Midbrain (tissue), 1 donor: ENCODE measurements at places on chromosomes 5 and 9.

- DNase-seq: peak; percentile 81
Measured at GRCh38 chr5:34656001-34656699, at the start of gene RAI14. RAI14 (plus strand) TSS chr5:34656328; CDS start chr5:34686920, 30,592 bp downstream.

DNA sequence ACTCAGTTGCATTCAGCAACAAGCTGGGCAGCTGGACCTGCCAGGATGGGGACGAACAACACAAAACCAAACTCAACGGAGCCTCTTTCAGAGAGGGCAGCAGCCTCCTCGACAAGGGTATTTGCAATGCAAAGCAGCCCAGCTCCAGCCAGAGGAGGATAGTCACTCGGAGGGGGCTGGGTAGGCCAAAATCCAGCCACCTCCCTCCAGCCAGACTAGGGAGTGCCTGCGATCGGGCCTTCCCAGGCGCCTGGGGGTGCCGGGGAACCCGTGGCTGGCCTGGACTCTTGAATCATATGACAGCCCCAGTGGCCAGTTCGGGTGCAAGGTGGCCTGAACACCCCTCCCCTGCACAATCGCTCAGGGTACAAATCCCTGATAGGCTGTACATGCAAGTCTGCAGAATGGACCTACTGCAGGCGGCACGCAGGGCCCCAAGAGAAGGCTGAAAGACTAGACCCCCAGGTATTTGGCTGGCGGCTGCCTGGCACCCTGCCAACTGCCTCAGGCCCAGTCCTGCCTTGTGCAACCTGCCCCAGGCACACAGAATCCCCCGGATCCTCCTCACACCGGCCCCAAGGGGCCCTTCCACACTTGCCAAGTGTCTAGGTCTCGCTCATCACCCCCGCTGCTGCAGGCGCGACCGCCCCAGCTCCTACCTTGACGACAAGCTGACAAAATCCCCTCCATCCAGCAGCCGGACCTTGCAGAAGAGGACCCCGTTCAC, 1.3 kb downstream of the EEIG1 start:
- DNase-seq: peak; percentile 83

- DNase-seq: no peak
Measured at GRCh38 chr9:94148419-94148818, 64.2 kb downstream of the PTPDC1 start.

DNA sequence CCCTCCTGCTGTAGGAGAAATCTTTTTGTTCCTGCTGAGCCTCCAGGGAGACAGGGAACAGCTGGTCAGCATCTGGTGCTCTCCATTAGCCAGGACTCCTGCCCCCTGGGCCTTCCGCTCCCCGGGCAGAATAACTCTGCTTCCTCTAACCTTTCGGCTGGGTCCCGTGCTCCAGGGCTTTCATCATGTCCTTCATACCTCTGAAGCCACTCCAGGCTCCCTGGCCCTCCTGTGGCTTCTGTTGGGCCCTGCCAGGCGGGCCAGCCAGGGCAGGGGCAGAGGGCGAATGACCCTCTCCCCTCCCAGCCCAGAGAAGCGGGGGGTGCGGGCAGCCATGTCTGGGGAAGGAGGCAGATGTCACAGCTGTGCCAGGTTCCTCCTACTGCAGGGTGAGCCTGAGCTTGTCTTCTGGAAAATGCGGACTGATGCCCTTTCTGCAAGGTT, 81.7 kb upstream of the LMX1B start:
- no peak for DNase-seq

GRCh38 chr5:1007221-1007680, 1.4 kb upstream of the NKD2 start:
- DNase-seq: no peak

GRCh38 chr9:91302831-91303230, 58.9 kb downstream of the AUH start:
- no peak for DNase-seq

DNA sequence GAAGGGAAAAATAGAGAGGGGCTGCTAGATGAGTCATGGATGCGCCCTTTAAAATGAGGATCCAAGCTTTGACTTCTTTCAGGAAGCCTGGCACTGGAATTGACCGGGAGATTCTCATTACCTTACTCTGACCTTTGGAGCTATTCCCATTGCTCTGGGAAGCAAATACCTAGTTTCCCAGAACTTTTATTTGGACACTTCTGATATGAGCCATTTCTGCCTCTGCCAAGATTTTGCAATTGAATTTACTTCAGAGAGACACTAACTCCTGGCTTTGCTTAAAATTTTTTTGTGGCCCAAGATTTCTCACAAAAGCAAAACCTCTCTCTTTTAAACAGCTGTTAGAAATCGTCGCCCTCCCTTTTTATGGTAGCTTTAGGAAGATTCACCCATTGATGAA, 15.7 kb upstream of the AGXT2 start:
- no peak for DNase-seq

- no peak for DNase-seq
Measured at GRCh38 chr5:131538177-131538593, 96.8 kb downstream of the RAPGEF6 start.
